ENCODE measurements at places on chromosomes 7 and 10.

GRCh38 chr10:112389271-112389822 is 15.4 kb downstream of the ACSL5 start:
- peak; percentile 78 for DNase-seq

DNA sequence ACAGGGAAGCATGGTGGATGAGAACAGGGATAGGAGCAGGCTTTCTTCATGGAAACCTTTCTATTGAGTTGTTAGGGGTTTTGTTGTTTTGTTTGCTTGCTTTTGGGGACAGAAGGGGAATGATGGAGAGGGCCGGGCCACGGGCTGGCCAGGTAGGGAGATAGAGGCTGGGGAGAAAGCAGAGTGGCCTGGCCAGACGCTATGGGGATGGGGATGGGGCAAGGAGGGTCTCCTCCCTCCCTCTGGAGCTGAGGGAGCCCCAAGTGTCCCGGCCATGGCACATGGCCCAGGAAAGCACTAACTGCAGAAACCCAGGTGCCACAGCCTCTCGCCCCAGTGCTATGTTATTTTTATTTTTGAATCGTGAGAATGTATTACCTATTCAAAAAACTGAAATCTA is 10.0 kb downstream of the AOC1 start:
- DNase-seq = no peak

DNA sequence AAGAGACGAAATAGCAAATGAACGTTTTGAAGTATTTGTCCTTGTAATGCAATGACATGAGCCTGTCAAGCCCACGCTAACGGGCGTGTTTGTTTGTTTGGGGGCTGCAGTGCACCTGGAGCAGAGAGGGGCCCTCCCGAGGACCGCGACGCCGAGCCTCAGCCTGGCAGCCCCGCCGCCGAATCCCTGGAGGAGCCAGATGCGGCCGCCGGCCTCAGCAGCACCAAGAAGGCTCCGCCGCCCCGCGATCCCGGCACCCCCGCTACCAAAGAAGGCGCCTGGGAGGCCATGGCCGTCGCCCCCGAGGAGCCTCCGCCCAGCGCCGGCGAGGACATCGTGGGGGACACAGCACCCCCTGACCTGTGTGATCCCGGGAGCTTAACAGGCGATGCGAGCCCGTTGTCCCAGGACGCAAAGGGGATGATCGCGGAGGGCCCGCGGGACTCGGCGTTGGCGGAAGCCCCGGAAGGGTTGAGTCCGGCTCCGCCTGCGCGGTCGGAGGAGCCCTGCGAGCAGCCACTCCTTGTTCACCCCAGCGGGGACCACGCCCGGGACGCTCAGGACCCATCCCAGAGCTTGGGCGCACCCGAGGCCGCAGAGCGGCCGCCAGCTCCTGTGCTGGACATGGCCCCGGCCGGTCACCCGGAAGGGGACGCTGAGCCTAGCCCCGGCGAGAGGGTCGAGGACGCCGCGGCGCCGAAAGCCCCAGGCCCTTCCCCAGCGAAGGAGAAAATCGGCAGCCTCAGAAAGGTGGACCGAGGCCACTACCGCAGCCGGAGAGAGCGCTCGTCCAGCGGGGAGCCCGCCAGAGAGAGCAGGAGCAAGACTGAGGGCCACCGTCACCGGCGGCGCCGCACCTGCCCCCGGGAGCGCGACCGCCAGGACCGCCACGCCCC is 118.5 kb downstream of the CYTH3 start:
- no peak for DNase-seq

- no peak for DNase-seq
Observed at GRCh38 chr7:46948716-46949115, 633.2 kb downstream of the TNS3 start.

- DNase-seq = no peak
Observed at GRCh38 chr10:71817831-71818655, 33.0 kb downstream of the PSAP start.

DNA sequence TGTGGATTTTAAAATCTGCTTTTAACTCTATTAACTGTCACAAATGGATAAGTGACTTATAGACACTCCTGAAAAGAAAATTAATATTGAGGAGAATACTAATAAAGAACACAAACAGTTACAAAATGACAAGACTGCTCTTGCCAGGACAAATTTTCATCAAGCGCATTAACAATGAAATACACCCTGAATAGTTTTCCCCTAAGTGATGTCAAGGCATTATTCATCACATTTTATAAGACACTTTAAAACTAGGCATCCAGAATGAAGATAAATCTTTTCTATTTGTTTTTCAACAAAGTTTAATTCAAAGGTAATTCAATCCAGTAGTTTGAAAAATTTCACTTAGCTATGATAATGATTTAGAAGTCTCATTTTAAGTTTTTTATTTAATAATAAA is 110.5 kb upstream of the SEC61G start:
- DNase-seq = no peak

DNA sequence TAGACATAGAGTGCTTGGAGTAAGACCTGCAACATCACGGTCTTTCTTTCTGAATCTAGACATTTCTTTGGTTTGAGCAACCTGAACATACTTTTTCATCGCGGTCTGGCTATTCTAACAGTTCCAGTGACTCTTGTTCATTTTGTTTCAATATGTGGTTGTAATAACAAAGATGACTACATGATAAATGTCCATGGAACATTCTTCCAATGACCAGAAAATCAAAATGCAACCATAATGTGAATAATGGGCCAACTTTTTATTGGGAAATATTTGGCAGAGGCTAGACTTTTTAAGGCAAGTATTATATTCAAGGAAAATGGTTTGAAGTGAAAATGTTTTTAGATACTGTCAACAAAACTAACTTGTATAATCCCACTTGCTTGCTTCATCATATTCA is 282.5 kb downstream of the INHBA start:
- no peak for DNase-seq

- peak; percentile 99 for DNase-seq
Observed at GRCh38 chr7:97872025-97872669, at the start of gene ASNS. ASNS (minus strand) TSS chr7:97872408; CDS start chr7:97869156, 3,252 bp downstream.

- no peak for DNase-seq
Observed at GRCh38 chr10:67385089-67385488, 310.9 kb downstream of the CTNNA3 start.

- DNase-seq = no peak
Observed at GRCh38 chr10:12847361-12847975, 154.0 kb downstream of the CCDC3 start.

- DNase-seq = no peak
Observed at GRCh38 chr10:21100190-21100589, 203.1 kb upstream of the NEBL start.

DNA sequence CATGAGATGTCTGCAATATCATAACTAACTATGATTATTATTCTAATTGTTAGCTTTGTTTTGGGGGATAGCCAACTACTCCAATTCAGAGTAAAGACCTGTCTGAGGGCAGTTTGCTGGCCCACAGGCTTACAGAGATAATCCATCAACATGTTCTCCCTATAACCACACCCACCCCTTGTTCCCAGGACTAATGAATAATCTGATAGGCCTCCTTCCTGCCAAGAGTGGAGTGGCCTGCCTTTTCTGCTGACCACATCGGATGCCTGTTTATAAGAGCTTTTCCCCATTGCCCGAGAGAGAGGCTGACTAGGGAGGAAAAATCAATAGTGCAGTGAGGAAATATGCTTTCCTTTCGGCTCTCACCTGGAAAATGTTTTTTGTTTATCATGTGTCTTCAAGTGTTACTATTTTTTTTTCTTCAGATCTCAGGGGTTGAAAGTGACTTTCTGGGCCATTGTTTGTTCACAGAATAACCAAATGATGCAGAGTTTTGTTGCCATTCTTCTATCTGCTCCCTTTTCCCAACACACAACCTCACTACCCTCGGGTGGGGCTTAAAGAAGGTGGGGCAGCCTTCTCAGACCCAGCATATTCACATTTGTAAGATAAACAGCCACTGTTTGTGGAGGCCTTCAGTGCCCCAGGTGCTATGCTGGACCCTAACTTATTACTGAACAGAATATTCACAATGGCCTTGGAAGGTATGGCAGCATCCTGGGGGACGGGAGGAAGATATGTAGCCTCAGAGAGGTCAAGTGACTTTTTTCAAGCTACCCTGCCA is 38.4 kb downstream of the PLPP4 start:
- no peak for DNase-seq

- DNase-seq = no peak
Observed at GRCh38 chr10:103506061-103506460, 12.6 kb downstream of the NEURL1 start.

GRCh38 chr7:131124001-131124629 is 203.6 kb upstream of the MKLN1 start:
- no peak for DNase-seq

- DNase-seq = no peak
Observed at GRCh38 chr10:95499482-95499989, 61.6 kb downstream of the SORBS1 start.

DNA sequence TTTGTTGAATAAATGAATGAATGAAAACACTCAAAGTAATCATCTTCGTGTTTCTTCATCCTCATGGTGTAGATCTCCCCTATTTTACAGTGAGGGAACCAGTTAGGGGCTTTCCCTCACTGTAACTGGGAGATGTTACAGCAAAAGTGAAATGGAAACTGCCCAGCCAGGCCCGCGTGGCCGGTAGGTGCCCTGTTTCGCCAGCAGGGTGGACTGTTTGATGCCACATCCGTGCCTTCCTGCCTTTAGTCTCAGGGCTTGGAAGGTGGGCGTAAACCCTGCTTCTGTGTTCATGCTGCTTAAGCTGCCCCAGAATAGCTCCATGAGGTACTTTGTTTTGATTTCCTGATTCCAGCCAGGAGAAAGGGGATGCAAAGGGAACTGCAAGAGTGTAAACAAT is 268.8 kb downstream of the PLXNA4 start:
- no peak for DNase-seq

GRCh38 chr7:4861673-4862072 is at the start of gene PAPOLB:
PAPOLB (minus strand) TSS chr7:4862030; CDS start chr7:4861810, 220 bp downstream.
- no peak for DNase-seq

- no peak for DNase-seq
Observed at GRCh38 chr10:127027786-127028185, 122.6 kb downstream of the DOCK1 start.

- DNase-seq = no peak
Observed at GRCh38 chr10:68105820-68106219, 3.5 kb upstream of the MYPN start.

DNA sequence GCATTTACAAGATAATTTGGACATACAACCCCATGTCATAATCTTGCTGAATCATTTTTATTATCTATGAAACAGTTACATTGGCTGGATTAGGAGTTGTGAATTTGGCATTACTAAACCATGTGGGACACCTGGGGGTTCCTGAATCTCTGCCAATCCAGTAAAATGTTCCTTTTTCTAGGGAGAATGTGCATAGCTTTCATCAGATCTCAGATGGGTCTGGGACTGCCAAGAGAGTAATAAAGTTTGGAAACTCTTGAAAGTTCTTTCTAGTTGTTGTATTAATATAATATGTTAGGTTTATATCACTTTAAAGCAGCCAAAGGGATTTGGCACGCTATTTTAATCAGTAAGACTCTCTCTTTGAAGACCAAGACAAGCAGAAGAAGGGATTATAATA is 62.7 kb downstream of the SEMA3E start:
- DNase-seq = no peak

DNA sequence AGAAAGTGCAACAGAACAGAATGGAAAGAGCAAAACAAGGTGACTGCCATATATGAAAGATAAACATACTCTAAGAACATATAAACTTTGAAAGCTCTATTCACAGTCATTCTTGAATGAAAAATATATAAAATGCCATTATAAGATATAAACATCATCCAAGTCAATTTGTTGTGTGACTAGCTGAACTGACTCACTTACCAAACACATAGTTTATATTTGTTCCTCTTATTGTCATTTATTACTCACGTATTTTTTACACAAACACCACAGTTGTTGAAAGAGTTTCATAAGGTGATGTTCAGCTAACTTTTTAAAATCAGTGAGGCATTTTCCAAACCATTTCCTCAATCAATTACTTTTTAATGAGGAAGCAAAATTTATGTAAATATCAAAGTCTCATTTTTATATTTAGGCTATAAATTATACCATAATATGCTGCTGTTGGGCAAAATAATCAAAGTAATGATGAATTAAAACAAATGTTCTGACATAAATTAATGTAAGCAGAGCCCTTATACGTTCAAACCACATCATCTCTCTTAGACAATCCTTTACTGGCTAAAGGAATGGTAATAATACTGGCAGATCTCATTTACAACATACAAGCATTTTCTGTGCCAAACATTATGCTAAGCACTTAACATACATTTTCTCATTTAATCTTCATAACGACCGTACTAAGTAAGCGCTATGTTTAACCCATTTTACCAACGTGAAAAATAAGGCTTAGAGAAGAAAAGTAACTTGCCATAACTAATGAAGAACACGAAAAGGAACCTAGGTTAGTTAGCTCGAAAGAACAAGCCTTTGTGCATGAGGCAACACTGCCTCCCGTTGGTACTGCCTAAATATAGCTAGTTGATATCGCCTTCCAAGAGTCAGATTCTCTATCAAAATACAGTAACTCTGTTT is 7.3 kb downstream of the LRRN3 start:
- DNase-seq = peak; percentile 5

GRCh38 chr7:1737523-1737922 is 67.4 kb downstream of the ELFN1 start:
- no peak for DNase-seq

- no peak for DNase-seq
Observed at GRCh38 chr7:129202058-129202777, 13.8 kb downstream of the SMO start.

DNA sequence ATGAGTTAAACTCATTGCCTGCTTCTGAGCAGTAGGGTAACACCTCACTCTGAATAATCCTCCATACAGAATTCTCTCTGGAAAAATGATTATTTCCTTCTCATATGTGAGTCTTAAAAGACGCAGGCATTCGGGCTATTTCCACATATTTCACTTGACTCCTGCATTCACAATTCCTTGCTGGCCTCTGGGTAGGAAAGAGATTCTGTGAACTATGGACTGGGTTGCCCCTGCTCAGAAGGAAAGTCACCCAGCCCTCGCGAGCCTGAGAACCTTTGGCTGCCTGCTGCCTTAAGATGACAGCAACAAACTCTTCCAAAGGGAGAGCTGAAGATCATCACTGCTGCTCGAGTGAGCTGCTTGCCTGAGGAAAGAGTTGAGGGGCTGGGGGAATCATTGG is 216.8 kb downstream of the BAMBI start:
- DNase-seq = no peak

GRCh38 chr10:109852475-109853037 is 70.8 kb downstream of the XPNPEP1 start:
- DNase-seq = peak; percentile 60

DNA sequence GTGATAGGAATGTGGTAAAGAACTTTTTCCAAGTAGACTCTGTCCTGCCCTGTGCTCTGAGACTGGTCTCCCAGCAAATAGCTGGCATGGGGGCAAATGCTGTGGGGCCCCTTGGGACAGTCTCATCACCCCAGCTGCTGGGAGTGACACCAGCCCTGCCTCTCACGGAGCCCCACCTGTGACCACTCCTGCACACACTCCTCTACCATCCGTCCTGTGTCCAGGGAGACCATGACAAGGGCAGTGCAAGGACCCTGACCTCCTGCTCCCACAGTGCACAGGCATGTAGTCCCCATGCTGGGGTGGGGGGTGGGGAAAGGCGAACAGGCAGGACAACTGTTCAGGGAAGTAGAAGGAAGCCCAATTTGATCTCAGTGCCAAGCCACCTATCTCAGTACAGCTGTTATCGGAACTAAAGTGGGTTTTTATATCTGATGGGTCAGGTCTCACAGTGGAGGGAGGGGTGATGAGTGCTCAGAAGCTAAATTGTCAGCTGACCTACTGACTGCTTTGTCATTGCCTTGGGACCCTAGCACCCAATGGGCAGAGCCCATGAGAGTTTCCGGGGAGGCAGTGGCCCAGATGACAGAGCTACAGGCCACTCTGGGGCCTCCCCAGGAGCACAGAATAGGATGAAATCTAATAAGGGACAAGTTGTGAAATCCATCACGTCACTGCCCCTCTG is 24.5 kb downstream of the VSTM4 start:
- no peak for DNase-seq

- no peak for DNase-seq
Observed at GRCh38 chr10:11328264-11329061, 283.0 kb downstream of the USP6NL start.
